ENCODE measurements at places on chromosomes 1 and 21.

GRCh38 chr1:200330741-200331428 lies 79.0 kb downstream of the ZNF281 start:
- no peak for DNase-seq

GRCh38 chr1:56719171-56719570 lies 74.1 kb downstream of the PRKAA2 start:
- DNase-seq = no peak

DNA sequence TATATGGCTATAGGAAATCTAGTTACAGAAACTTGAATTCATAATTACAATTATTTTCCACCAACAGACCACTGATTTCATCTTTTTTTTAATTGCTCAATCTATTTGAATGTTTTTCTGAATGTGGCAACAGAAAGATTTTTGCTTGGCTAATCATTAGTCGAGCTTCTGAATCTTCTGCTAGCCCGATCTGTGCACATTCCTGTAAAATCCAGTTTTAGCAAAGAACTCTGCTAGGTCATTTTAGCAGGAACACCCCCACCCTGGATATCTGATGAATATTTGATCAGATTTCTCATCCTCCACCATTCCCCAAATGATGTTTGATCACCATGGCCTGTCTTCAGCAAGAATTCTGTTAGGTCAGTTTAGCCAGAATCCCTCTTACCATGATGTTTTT lies 176.3 kb downstream of the LEPR start:
- no peak for DNase-seq

DNA sequence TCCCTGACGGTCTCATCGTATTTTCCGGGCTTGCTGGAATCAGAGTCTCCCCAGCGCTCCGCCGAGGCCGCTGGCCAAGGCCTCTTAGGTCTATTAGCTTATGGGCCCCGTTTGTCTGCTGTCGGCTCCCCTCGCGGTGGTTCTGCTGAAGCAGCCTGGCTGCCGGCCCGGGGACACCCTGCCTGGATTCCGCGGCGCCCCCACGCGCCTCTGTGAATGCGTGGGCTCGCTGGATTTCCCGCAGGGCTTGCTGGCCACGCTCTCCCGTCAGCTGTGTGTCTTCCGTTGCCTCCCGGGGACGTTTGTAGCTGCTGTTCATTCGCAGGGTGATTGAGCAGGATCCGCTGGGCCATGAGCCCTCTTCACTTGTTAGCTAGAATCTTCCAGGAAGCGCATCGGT lies 8.4 kb downstream of the LRRC3 start:
- no peak for DNase-seq

- no peak for DNase-seq
Observed at GRCh38 chr1:151972542-151973248, 21.0 kb downstream of the S100A10 start.

DNA sequence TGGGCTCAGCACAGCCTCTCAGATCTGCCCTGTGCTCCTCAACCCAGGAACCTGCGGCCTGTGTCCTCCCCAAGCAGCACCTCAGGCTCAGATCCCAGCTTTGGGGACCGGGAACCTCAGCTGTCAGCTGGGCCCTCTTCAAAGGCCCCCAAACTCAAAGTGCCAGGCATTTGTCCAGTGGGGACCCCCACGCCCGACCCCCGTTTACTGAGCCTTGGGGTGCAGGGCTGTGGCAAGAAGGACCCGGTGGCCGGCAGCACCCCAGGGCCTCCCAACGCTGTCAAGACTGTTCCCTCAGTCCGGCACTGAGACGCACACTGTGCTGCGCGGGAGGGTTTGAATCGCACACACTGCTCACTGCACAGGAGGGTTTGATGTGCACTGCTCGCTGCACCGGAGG lies 35.0 kb downstream of the MORN1 start:
- no peak for DNase-seq

DNA sequence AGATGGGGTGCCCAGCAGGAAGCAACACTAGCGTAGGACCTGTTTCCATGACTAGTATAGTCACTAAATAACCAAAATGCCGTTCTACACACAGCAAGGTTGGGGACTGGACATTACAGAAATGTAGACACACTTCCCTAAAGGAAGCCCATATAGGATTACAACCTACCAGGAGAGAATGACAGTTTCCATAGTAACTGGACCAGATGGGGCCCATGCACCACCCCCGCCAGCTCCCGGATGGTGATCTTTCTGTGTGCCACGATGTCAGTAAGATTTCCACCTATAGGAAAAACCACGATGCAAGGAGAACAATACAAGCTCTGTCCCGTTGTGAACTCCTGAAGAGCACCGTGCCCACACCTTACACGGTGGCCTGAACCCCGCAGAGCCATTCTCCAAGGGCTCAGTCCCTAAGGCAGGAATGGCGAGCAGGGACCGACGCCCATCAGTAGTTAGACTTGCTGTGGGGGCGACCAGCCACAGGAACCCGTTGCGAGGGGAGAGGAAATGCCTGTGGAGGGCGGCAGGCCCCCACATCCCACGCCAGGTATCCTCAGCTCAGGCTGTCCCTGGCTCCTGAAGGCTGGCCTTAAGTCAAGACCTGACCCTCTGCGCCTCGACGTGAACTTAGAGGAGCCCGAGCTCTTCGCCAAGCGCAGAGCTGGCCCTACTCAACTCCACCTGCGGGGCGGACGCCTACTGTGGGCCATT lies 13.6 kb upstream of the CEP85 start:
- DNase-seq = no peak

- no peak for DNase-seq
Observed at GRCh38 chr1:35454616-35455015, 102.6 kb downstream of the KIAA0319L start.

Measured in gastrocnemius medialis (tissue), 4 donors.